Activated T-helper 1 cell treated with Interleukin-2 at 50 U/mL for 16 hours (primary cell): ENCODE measurements at places on chromosomes 12 and 14.

DNA sequence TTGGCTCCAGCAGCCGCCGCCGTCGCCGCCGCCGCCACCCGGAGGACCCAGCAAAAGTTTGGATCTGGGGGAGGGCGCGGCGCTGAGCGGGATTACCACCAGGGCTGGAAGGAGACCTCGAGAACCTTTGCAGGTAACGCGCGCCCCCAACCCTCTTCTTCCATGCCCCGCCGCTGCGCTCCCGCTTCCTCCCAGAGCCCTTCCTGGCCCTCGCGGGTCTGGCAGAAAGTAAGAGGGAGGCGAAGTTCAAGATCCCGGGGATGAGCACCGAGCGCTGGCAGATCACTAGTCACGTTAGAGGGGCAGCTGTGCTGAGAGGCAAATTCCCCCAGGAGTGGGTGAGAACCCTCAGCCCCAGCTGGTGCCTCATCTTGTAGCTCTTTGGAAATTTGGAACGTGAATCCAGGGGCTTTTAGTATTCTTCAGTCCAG is 3.9 kb downstream of the FLRT2 start:
- no peak for DNase-seq

DNA sequence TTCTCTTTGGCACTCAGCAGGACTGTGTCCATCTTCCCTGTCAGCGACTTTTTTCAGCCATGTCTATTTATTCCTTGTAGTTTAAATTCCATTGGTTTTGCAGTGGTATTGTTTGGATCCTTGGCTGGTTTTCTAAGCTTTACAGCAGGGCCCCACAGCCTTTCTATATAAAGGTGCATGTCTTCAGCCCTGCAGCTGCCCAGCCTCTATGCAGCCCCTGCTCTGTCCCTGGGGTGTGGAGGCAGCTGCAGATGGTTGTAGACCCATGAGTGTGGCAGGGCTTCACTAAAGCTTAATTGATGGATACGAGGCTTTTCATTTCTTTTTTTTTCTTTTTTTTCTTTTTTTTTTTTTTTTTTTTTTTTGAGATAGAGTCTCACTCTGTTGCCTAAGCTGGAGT is 29.7 kb downstream of the SFSWAP start:
- DNase-seq, result no peak

GRCh38 chr14:74302152-74302628 is 544 bp downstream of the ABCD4 start:
- no peak for DNase-seq

DNA sequence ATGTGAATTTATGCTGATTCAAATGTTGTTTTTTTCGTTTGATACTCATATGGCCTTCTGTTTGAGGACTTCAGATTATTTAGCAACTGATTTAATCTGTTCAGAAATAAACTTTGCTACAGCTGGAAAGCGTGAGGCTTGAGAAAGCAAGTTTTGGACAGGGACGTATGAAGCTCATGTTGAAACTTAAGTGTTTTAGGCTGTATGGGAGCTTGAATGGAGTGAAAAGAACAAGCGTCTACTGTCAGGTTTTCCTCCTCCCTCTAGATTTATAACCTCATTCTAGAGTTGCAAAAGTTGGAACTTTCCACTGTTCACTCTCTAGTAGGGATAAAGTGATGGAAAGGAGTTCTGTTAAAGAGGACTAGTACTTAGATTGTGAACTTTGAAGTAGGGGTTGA is 1.0 kb downstream of the PRPF39 start:
- DNase-seq, result no peak

GRCh38 chr12:83827860-83828259 is 1084.7 kb downstream of the SLC6A15 start:
- no peak for DNase-seq

- DNase-seq, result no peak
Measured at GRCh38 chr12:113420996-113421595, 1.1 kb upstream of the SDSL start.

GRCh38 chr14:53742233-53742620 is 214.4 kb downstream of the BMP4 start:
- DNase-seq, result no peak

DNA sequence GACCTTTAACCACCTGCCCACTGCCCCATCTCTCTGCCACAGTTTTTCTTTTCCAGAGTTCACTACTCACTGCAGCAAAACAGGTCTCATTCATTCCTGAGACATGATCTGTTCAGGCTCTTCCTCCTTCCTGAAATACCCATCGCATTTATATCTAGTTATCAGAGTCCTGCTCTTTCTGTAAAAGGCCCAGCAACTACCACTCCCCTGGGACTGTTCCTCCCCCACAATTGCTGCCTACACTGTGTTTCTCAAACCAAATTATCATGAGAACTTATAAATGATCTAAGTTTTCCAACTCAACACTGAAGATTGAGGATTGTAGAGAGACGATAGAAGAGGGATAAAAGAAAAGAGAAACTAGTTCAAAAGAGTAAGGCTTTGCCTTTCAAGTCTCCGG is 40.8 kb upstream of the EPS8 start:
- no peak for DNase-seq

DNA sequence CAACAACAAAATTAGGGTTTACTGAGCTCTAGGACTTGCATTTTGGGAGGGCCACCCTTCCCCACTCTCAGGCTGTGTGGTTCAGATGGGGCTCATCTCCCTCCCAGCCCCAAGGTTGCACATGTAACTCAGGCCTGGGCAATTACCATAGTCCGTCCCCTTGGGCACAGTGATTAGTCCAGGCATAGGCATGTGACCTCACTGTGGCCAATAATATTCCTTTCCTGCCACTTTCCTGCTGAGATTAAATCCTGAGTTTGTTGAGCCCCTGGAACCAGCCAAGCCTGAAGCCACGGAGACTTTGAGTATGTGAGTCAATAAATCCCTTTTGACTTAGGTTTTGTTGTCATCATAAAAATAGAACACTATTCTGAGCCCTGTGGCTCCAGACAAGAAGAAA is 113.0 kb downstream of the AACS start:
- no peak for DNase-seq

DNA sequence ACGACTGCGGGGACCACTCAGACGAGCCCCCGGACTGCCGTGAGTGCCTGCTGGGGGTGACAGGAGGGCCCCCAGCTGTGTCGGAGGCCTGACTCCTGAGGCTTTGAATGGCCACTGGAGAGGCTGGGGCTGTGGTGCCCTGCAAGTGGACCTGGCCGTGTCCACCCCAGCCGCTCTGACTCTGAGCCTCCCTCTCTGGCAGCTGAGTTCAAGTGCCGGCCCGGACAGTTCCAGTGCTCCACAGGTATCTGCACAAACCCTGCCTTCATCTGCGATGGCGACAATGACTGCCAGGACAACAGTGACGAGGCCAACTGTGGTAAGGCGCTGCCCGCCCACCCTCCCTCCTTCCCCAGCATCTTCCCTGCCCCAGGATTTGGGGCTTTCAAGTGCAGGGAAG is 16.1 kb upstream of the NXPH4 start:
- DNase-seq, result no peak

GRCh38 chr12:69151254-69151764 is 88.1 kb upstream of the CPSF6 start:
- DNase-seq, result no peak

DNA sequence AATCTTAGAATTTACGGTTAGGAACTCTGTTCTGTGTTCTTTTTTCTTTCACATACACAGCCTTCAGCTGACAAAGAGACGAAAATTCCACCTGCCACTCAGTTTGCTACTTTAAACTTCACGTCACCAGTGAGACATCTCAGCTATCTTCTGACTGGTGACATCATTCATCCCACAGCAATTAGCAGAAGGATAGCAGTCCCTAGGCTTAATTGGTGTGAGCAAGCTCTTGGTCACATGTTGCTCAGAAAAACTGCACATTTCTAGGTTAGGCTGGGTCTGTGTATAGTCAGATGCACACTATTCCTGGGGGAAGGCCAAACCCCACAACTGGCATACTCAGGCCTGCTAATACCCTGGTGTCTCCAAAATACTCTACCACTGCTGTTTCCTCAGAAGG is 23.9 kb downstream of the SLC7A7 start:
- DNase-seq, result no peak

DNA sequence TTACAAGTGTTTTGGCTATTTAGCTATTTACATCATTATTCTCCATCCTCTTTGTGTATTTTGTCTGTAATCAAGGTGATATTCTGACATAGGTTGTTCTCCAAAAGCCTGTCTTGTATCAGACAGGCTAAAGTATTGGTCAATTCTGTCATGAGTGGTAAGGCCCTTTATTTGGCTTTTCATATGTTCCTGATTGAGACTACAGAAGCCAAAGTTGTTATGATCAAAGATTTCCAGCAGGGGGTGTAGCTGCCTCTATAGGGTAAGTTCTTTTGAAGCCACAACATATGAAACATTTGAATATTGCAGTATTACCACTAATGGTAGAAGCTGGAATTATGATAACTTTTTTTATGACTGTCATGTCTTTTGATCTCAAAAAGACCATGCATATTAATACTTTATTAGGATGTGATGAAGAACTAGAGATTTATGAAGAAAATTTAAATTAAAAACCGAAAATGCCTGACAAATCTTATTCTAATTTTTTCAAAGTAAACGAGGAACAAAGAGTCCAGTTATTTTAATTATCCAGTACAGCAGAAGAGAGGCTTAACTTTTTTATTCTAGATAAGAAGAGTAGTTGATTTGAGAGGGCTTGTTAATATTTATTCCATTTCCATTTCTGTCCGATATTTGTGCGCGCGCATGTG is 3.4 kb upstream of the ARHGAP5 start:
- no peak for DNase-seq

GRCh38 chr12:793711-794110 is 41.3 kb downstream of the WNK1 start:
- DNase-seq, result no peak

DNA sequence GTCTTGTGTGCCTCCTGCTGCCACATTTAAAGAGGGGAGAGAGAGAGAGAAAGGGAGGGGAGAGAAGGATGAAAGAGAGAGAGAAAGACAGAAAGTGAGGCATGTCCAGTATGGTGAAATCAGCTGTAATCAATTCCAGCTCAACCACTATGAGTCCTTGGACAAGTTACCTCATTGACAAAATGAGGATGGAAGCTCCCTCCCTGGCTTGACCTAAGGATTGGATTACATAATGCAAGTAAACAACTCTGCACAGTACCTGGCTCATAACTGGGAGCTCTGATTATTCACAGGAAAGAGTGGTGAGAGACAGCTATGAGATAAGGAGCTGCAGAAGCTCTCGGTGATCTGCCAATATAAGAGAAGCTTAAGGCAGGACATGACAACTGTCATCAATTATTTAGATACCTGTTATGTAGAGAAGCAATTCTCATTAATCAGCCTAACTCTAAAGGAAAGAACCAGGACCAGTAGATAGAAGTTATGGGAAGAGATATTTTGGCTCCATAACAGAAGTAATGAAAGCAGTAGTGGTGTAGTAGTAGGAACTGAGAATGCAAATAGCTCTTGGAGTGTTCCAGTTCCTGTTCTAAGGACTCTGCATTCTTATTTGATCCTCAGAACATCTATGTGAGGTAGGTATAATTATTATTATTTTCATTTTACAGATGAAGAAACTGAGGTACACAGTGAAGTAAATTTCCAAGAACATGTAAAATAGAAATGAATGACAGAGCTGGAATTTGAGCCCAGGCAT is 791.6 kb downstream of the DIO2 start:
- no peak for DNase-seq

- no peak for DNase-seq
Measured at GRCh38 chr14:92641306-92641705, 107.1 kb downstream of the LGMN start.

GRCh38 chr12:32419520-32419960 is 20.2 kb downstream of the FGD4 start:
- DNase-seq, result no peak

GRCh38 chr14:55927028-55927427 is 191.2 kb upstream of the PELI2 start:
- no peak for DNase-seq

DNA sequence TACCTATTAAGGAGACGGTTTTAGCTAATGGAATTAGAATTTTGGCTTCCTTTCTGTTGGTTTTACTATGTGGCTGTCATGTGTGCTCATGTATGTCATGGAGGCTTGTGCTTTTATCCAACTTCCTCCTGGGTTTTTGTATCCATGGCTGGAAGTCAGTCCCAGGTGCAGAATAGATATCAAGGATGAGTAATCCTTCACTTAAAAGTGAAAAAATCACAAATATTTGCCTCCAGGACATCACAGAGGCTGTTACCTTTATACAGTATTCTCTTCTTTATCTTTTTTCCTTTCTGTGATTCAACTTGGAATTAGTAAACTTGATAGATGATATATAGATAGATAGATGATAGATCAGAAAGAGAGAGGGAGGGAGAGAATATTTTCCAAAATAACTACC is 706.8 kb downstream of the GALC start:
- no peak for DNase-seq

GRCh38 chr12:46179693-46180452 is 89.0 kb downstream of the SLC38A1 start:
- DNase-seq, result no peak

DNA sequence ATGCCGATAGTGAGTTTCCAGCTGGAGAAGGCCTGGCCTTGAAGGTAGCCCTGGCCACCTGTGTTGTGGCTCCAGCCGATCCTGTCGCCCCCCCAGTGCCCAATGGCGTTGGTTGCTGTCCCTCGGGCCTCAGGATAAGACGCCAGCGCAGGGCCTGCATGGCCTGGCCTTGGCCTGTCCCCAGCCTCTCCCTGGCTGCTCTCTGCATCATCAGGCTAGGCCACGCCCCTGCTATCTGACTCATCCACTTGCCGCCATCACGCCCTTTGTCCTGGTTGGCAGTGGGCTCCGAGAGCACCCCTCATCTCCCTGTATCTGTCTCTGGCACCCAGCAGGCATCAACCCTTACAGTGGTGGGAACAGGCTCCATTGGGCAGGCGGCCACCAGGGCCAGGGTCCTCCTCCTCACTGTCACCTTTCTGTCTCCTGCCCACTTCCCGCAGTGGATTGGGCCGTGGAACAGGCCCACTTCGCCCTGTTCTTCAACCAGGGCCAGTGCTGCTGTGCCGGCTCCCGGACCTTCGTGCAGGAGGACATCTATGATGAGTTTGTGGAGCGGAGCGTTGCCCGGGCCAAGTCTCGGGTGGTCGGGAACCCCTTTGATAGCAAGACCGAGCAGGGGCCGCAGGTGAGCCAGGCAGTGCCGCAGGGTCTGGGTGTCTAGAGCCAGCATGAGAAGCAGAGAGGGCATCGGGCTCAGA is 25.6 kb downstream of the ALDH2 start:
- no peak for DNase-seq

DNA sequence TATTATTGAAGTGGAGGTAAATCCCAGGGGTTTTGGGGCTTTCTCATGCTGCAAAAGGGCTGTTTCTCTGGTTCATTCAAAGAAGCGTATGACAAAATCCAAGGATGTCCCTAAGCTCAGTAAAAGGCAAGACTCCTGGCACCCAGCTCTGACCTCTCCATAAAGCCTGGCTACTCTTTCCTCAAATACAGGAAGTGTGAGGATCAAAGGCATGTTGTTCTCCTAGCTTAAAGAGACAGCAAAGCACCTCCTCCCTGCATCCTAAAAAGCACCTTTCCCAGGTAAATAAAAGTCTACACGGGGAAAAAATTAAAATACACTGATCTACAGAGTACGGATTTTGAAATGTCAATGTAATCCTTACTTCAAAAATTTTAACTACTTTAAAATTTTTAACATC is 118.6 kb downstream of the LMNTD1 start:
- no peak for DNase-seq

DNA sequence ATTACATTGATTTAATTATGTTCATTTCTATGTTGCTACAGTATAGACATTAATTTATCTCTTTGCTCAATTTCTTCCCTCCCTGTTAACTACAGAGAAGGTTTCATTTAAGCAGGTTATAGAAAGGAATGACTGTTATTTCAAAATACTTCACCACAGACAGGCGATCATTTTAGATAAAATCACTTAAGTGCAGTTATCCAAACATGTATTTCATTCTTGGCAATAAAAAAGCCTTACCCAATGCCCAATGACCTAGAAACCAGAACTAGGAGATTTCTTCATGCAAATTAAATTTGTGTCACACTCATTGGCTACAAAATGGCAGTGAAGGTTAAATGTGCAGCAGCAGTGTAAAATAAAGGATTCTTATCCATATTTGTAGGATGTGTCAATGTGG is 266.4 kb downstream of the KCNH5 start:
- no peak for DNase-seq
